ENCODE measurements at places on chromosomes 1 and 21. TPM values are rescaled to one million over a fixed set of nuclear protein-coding genes. Genes with fewer than 3 reads are reported as not detected.

- no peaks in the 10 kb centered on the region for H3K27me3 ChIP-seq
- H3K4me3 ChIP-seq = no peak overlapping the region
- no peaks in the 10 kb centered on the region for H3K4me1 ChIP-seq
Observed at GRCh38 chr21:43753439-43753799, 22.7 kb downstream of the CSTB start.

DNA sequence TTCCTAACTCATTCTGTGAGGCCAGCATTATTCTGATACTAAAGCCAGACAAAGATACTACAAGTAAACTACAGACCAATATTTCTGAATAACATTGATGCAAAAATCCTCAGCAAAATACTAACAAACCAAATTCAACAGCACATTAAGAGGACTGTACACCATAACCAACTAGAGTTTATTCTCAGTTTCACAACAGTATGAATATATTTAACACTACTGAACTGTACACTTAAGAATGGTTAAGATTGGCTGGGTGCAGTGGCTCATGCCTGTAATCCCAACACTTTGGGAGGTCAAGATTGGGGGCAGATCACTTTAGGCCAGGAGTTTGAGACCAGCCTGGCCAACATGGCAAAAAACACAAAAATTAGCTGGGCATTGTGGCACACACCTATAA, 77.0 kb downstream of the LBR start:
- no peak for DNase-seq
- peaks cover 17% of the 10 kb centered on the region for H3K4me1 ChIP-seq
- no peak overlapping the region for H3K27ac ChIP-seq

DNA sequence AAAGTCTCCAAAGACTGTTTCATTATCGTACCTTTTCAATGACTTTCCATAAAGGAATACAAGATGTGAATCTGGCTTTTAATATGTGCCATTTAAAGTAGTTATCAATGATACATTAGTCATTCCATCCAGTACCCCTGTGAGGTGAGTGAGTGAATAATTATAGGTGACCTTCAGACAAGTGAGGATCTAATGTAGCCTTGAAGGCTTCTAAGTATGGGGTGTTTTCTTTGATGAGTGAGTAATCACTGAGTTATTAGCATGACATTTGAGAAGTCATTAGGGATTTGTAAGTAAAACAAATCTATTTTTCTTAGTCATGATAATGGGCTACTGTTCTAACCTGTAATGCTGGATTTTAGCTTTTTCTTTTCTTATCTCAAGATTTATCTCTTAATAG, 831.4 kb downstream of the ADGRL2 start:
- peak overlapping the region; percentile 37 for H3K27ac ChIP-seq
- DNase-seq = no peak
- H3K4me1 ChIP-seq = peaks cover 4% of the 10 kb centered on the region
- H3K36me3 ChIP-seq = no peaks in the 10 kb centered on the region

Gene BARHL2
- not detected for total RNA-seq
